ENCODE measurements at places on chromosomes 3 and 15. TPM values are rescaled to one million over a fixed set of nuclear protein-coding genes. Genes with fewer than 3 reads are reported as not detected.

- DNase-seq: no peak
Observed at GRCh38 chr15:52080706-52081392, 31.7 kb downstream of the BCL2L10 start.

DNA sequence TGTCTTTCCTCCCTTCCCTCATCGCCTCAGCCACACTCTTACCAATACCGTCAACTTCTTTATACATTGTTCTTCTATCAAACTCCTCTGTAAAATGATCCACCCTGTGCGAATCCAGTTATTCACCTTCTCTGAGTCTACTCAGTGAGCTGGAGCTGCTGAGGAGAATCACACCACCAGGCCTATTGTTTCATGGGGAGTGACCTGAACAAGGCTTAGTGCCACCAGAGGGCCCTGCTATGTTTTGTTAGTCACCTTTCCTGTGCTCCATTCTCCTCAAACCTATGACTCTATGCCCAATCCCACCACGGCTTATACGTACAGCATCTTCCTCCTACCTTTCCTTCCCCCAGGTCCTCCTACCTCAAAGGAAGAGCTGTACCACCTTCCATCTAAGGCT lies 50.4 kb upstream of the MED12L start:
- DNase-seq: no peak

DNA sequence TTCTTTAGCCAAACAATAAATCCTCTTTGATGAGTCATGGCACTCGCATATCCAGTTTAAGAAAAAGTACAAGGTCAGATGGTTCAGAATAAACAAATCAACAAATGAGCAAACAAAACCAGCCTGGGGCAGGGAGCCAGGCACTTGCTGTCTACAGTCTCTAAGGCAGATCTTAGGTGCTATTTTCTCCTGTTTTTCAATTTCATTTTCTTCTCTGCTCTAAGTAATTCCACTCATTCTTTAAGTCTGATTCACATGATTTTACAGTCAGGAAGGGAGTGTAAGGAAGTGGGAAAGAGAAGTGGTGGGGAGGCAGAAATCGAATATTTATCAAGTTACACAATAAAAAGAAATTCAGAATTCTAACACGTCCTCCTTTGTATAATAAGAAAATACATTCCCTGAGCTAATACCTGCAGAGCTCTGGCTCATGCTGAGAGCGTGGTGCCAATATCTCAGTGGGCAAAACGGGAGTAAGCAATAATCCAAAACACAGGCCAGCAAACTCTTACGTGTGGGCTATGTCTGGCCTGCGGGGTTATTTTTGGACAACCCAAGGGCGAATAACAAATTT lies 298.6 kb downstream of the ADAMTS17 start:
- DNase-seq: no peak

GRCh38 chr3:194306109-194306686 lies 44.9 kb downstream of the CPN2 start:
- DNase-seq: no peak

- no peak for DNase-seq
Observed at GRCh38 chr3:31350307-31350706, 182.4 kb upstream of the STT3B start.

DNA sequence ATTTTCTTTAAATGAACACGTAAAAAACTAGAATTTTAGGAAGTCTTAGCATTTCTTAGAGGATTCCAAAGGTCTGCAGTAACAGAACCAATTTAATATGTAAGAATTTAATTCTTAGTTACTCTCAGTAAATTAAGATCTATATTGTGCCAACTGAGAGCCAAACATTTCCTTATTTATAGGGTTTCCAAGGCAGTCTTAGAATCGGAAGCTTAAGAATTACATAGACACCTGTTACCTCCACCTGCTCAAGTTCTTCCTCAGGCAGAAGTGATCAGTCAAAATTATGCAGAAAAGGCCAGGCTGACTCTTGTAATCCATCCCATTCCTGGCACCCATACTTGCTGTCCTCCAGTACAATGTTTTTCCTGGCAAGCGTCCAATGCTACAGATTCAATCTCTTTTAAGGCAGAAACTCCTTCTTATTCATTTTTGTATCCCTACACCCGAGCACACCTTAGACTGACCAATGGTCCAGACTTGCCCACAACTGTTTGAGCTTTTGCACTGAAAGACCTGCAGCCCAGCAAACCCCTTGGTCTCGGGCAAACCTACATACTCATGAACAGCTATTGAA lies 64.3 kb downstream of the NCEH1 start:
- DNase-seq: no peak

GRCh38 chr3:170621256-170621655 lies 35.4 kb upstream of the SLC7A14 start:
- DNase-seq: no peak

- DNase-seq: no peak
Observed at GRCh38 chr15:26295336-26296085, 432.4 kb upstream of the ATP10A start.

Gene P2RY1
- total RNA-seq: 7.8 TPM

Gene HYPK
- 9.2 TPM for total RNA-seq

Gene MTFMT
- 10.0 TPM for total RNA-seq

Gene CLDN16
- not detected for total RNA-seq

Gene ZNF35
- total RNA-seq: 4.8 TPM
